CD8-positive, alpha-beta memory T cell (primary cell): ENCODE measurements at places on chromosomes 13 and 19. TPM values are rescaled to one million over a fixed set of nuclear protein-coding genes. Genes with fewer than 3 reads are reported as not detected.

CYP2F1 gene
- total RNA-seq, result not detected

DZIP1 gene
- total RNA-seq, result 0.13 TPM

EBI3 gene
- total RNA-seq, result 14.2 TPM

CYP4F2 gene
- not detected for total RNA-seq

DLL3 gene
- 0.92 TPM for total RNA-seq

KLC3 gene
- not detected for total RNA-seq

UBA52 gene
- total RNA-seq, result 1,684 TPM

SMIM44 gene
- total RNA-seq, result not detected

GGN gene
- total RNA-seq, result 0.15 TPM

DNMT1 gene
- 325 TPM for total RNA-seq

APC2 gene
- total RNA-seq, result 0.09 TPM

GRCh38 chr19:42441049-42441445, 1.7 kb downstream of the CXCL17 start:
- DNase-seq, result no peak
- H3K4me1 ChIP-seq, result peaks cover 19% of the 10 kb centered on the region
- no peak overlapping the region for H3K27ac ChIP-seq

GRCh38 chr19:7701654-7702457, at the start of gene FCER2:
Gene FCER2, minus strand, starts transcription at chr19:7702131. Its CDS starts 2,371 bp downstream, at chr19:7699760.
- H3K4me3 ChIP-seq, result no peak within 1 kb of the TSS
- peaks cover 29% of the 10 kb centered on the region for H3K4me1 ChIP-seq
- DNase-seq, result no peak
- no peak within 1 kb of the TSS for H3K27ac ChIP-seq
- H3K36me3 ChIP-seq, result no peaks in the 10 kb centered on the region

DNA sequence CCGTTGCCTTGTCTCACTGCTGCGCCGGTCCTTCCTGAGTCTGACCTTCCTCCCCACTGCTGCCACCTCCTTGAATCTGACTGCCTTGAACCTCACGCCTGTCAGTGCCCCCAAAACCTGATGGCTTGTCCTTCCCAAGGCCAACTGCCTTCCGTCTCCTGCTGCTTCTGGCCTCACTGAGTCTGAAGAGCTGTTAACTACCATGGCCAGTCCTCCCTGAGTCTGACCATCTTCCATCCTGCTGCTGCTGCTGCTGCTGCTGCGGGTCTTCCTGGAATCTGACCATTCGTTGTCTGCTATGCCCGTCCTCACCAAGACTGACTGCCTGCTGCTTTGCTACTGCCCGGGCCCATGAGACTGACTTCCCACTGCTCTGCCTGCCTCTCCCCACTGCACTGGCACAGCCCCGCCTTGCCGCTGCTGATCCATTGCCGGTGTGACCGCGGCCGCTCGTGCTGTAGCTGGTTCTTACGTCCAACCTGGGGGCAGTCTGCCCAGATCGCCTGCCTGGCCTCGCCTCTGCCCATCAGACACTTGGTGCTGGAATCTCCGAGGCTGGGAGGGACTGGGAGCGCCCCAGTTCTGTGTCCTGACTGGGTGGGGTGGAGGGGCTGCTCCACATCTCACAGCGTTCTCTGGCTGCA, 2.9 kb upstream of the RCN3 start:
- no peak overlapping the region for H3K4me3 ChIP-seq
- no peaks in the 10 kb centered on the region for H3K27me3 ChIP-seq
- no peak for DNase-seq
- peaks cover 9% of the 10 kb centered on the region for H3K4me1 ChIP-seq

DNA sequence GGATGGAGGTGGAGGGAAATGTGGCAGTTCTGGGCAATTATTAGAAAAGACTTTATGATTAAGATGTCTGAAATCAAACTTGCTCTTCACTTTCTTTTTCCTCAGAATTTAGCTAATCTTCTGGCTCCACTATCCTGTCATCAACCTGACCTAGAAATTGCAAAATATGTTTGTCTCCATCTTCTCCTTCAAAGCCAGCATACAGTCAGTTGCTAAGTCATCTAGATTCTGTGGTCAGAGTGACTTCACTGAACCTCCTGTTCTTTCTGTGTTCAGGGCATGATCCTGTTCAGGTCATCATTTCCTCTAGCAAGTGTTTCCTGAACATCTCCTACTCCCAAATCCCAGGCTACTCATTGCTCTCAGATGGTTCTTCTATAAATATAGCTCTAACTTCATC, 10.8 kb upstream of the CCNA1 start:
- H3K4me1 ChIP-seq, result no peaks in the 10 kb centered on the region
- no peak for DNase-seq
- no peaks in the 10 kb centered on the region for H3K27me3 ChIP-seq
- no peak overlapping the region for H3K27ac ChIP-seq
- H3K4me3 ChIP-seq, result no peak overlapping the region
- H3K36me3 ChIP-seq, result no peaks in the 10 kb centered on the region

DNA sequence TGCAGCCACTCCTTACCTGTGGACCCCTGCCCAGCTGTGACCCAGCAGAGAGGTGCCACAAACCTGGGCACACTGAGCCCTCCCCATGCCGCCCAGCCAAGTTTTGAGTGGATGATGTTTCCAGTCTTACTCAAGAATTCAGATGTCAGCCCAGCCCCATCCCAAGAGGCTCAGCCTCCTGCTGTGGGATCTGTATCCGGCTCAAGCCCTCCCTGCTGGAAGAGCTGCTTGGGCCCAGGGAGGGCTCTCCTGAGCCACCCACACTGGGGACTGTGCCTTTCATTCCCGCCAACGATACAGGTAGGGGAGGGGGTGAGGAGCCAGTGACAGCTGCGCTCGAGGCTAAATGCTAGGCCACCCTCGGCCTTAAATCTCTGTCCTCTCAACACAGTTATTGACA, 5.9 kb upstream of the SLC7A9 start:
- H3K27ac ChIP-seq, result no peak overlapping the region
- no peaks in the 10 kb centered on the region for H3K27me3 ChIP-seq

DNA sequence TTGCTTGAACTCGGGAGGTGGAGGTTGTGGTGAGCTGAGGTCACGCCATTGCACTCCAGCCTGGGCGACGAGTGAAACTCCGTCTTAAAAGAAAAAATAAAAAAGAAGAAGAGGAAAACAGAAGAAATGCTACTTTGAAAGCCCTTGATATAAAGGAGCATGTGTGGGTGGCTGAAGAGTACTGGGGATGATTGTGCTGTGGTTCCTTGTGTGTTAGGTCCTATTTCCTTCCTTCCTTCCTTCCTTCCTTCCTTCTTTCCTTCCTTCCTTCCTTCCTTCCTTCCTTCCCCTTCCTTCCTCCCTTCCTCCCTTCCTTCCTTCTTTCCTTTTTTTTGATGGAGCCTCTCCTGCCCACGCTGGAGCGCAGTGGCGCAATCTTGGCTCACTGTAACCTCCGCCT, 14.3 kb downstream of the WDR88 start:
- H3K27me3 ChIP-seq, result no peaks in the 10 kb centered on the region
- no peak for DNase-seq

- no peaks in the 10 kb centered on the region for H3K36me3 ChIP-seq
- H3K27ac ChIP-seq, result no peak overlapping the region
- DNase-seq, result no peak
- no peak overlapping the region for H3K4me3 ChIP-seq
- no peaks in the 10 kb centered on the region for H3K27me3 ChIP-seq
These were observed 56.9 kb downstream of the LACC1 start for GRCh38 chr13:43936647-43937046.

DNA sequence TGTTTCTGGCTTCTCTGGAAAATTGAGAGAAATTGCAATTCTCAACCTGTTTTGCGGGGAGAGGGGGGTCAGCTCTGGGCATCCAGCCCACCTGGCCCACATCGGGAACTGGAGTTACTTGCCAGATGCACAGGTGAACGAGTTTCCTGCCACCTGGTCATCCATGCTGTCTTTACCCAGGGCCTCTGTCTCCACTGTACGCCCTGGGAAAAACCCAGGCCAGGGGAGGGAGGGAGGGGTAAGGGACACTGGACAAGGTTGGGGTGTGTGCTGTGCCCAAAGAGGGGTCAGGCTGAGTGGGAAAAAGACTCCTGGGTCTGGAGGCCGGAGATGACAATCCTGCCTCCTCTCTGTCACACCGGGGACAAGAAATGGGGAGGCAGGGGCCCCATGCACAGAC, 307.6 kb downstream of the ZNF536 start:
- no peaks in the 10 kb centered on the region for H3K36me3 ChIP-seq
- no peak overlapping the region for H3K27ac ChIP-seq
- no peak overlapping the region for H3K4me3 ChIP-seq
- no peaks in the 10 kb centered on the region for H3K27me3 ChIP-seq
- H3K4me1 ChIP-seq, result no peaks in the 10 kb centered on the region

- no peak for DNase-seq
- no peak overlapping the region for H3K4me3 ChIP-seq
- peaks cover 6% of the 10 kb centered on the region for H3K36me3 ChIP-seq
- no peaks in the 10 kb centered on the region for H3K27me3 ChIP-seq
These were observed 34.0 kb downstream of the VAV1 start for GRCh38 chr19:6806488-6806887.

DNA sequence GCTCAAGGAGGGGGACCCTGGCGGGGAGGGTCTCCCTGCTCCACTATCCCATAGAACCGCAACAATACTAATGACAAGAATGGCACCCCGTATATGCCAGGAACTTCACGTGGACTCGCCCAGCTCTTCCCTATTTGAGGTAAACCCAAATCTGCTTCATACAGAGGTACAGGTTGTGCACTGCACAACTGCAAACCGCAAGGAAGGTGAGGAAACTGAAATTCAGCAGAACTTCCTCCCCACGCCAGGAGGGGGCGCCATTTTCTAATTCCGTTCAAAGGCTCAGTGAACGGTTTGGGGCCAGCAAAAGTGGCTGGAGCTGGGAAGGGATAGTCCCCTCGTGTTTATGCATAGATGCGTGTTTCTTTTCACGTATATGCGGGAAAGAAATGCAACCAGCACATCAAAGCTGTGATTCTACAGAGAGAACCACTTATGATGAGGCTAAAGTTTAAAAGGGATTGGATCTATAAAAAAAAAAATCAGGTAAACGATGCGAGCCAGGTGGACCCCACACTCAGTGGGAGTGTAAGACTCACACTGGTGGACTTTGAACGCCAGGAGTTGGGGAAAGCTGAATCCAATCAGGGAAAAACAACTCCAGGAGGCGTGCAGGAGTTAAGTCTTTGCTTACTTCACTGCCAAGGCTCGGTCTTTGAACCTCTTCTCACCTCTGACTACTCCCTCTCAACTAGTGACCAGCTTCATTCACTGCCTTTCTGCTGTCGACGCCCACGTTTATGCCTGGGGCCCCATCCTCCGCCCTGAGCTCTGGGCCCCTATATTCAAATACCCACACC, 20.3 kb downstream of the C19orf81 start:
- no peak overlapping the region for H3K4me3 ChIP-seq
- DNase-seq, result no peak
- H3K4me1 ChIP-seq, result no peaks in the 10 kb centered on the region
- peaks cover 13% of the 10 kb centered on the region for H3K27me3 ChIP-seq
- H3K27ac ChIP-seq, result no peak overlapping the region

- H3K4me1 ChIP-seq, result no peaks in the 10 kb centered on the region
- no peaks in the 10 kb centered on the region for H3K27me3 ChIP-seq
- no peak overlapping the region for H3K27ac ChIP-seq
These were observed 80.3 kb upstream of the FLT1 start for GRCh38 chr13:28575200-28575599.

GRCh38 chr19:51637362-51637978, 7.3 kb upstream of the SIGLEC5 start:
- DNase-seq, result no peak
- H3K4me1 ChIP-seq, result no peaks in the 10 kb centered on the region
- no peaks in the 10 kb centered on the region for H3K27me3 ChIP-seq
- no peak overlapping the region for H3K27ac ChIP-seq

- DNase-seq, result no peak
- no peaks in the 10 kb centered on the region for H3K4me1 ChIP-seq
- H3K36me3 ChIP-seq, result no peaks in the 10 kb centered on the region
- no peak overlapping the region for H3K4me3 ChIP-seq
- no peak overlapping the region for H3K27ac ChIP-seq
- H3K27me3 ChIP-seq, result no peaks in the 10 kb centered on the region
These were observed 37.5 kb upstream of the POMP start for GRCh38 chr13:28621449-28621848.

- H3K4me1 ChIP-seq, result no peaks in the 10 kb centered on the region
- H3K36me3 ChIP-seq, result no peaks in the 10 kb centered on the region
- H3K27me3 ChIP-seq, result no peaks in the 10 kb centered on the region
These were observed 28.3 kb downstream of the CEBPA start for GRCh38 chr19:33273881-33274662.

DNA sequence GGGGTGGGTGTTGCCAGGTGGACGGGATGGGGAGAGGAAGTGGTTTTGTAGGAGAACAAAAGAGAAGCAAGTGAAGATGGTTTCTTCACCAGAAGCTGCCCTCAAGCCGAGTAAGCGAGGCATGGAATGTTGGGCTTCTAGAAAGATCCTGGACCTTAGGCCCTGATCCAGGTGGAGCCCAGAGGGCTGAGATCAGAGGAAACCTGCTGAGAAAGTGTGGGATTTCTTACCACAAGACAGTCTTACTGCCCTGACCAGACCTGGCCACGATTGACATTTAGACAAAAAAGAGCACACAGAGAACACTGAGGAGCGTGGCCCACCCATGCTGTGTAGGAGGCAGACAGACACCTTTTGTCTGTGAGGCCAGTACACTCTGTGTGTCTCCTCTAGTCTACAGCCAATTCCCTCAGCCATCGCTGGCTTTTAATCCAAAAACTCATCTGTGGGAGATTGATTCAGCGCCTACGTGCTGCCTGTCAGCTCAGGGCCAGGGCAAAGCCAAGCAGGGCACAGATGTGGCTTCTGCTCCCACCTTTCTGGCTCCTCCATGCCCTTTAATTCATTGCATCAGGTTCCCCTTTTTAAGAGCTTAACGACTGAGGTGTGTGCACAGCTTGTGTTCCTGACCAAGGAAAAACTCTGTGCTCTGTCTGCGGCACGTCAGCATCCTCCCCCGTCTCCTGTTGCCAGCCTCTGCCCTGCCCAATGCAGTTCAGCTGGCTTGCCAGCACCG, 123.3 kb downstream of the AKAP11 start:
- no peaks in the 10 kb centered on the region for H3K36me3 ChIP-seq
- H3K27ac ChIP-seq, result no peak overlapping the region
- peak overlapping the region; percentile 22 for H3K4me3 ChIP-seq
- H3K4me1 ChIP-seq, result peaks cover 50% of the 10 kb centered on the region

DNA sequence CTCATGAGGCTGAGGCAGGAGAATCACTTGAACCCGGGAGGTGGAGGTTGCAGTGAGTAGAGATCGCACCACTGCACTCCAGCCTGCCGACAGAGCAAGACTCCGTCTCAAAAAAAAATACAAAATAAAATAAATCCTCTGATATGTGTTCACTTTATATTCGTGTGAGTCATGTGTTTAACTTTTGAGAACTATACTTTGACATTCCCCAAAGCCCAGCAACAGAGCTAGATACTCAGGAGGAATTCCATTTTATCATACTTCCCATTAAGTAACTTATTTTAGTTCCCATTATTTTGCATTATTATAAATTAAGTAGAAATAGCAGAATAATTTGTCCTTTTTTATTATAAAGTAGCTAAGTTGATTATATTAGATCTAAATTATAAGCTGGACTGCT, 3.3 kb upstream of the CHAMP1 start:
- DNase-seq, result no peak
- peaks cover 11% of the 10 kb centered on the region for H3K4me1 ChIP-seq
- no peak overlapping the region for H3K27ac ChIP-seq
- H3K27me3 ChIP-seq, result no peaks in the 10 kb centered on the region
- peaks cover 5% of the 10 kb centered on the region for H3K36me3 ChIP-seq
